ENCODE measurements at places on chromosomes 12 and 14. TPM values are rescaled to one million over a fixed set of nuclear protein-coding genes. Genes with fewer than 3 reads are reported as not detected.

DNA sequence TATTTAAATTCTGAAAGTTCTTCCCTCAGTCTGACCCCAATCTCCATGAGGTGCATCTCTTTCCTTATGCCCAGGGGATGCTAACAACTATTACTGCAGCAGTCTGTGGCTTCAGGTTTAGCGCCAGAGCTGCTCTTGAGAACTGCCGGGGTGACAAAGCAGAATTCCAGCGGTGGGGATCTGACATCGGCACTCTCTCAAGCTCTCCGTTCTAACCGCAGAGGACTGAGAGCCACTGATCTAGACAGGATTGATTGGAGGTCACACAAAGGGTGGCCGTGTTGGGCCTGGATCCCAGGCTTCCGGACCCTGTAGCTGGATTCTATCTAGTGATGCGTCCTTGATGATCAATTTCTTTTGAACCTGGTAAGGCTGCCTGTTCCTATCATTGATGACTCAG lies 155.6 kb upstream of the TMEM132C start:
- DNase-seq: no peak

GRCh38 chr14:71221119-71221518 lies 313.9 kb downstream of the PCNX1 start:
- no peak for DNase-seq

DNA sequence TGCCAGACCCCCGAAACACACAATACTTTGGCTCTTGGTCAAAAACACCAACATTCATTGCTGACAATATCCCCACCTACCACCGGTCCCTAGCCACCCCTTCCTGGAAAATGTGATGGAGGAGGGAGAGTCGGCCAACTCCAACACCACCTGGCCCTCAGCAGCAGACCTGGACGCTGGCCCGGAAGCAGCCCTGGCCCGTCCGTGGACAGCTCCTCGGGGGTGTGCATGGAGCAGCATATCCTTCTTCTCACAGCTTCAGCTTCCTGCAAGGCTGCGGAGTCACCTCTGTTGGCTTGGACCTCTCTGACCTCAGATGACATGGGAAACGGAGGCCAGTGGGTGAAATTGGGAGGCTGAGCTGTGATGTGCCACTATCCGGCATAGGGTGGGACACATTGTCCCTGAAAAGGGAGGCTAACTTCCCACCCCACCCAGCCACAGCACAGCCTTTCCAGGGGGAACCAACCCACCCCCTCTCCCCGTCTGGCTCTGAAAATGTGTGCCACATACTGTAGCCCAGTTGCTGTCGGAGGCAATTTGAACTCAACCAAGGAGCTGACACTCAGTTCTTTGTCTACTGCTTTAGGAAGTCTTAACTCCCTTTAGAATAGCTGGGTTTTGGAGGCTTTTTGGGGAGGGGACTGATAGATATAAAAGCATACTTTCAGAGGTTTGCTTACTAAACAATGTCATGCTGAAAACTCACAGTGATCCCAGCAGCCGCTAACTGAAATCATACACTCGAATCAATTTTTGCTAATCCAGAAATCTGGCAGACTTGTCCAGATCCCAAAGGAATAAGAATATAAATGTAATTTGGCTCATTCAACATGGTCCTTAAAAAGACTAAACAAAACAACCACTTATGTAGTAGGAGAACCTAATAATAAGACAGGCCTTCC lies 43.1 kb upstream of the LTA4H start:
- DNase-seq: no peak

DNA sequence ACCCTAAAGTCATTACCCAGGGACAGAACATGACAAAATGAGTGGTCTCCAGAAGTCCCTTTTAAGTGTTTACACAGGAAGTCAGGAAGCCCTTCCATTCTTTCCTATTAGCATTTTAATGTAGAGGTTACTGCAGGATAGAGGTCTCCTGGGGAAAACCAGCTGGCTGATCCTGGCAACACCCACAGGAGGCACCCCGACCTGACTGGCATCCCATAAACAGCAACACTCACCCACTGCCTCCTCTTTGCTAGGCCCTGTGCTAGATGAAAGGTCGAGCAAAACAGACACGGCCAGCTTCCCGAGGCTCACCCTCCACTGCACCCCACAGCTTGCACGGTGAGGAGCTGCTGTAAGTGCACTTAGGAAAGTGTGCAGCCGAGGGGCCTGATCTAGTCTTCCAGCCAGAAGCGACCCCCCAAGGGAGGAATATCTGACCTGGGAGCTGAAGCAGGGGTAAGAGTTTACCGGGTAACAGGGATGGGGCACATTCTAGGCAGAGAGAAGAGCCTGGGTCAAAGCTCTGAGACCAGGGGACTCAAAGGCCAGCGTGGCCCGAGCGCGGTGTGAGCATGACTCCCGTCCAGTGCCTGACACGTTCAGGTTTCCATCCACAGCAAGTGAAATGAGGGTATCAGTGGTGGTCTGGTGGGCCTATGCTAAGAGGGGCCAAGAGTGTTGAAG lies 9.0 kb downstream of the DAZAP2 start:
- DNase-seq: no peak

- no peak for DNase-seq
Observed at GRCh38 chr14:104972301-104973134, 5.7 kb downstream of the AHNAK2 start.

DNA sequence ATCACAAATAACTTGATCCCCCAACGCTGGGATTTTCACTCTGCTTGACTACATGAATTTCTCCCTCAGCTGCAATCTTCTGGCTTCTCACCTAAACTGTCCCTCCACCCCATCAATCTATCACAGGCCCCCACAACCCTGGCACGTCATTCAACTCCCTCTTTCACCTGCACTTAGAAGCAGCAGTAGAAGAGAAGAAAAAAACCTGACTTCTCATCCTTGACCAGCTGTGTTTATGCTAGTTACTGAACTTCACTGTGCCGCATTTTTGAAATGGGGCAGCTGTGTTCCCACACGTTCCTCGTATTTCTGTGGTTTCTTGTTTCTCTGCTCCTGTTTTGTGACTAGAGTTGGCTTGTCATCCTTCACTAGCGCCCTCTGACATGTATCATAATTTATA lies 35.0 kb downstream of the ITPR2 start:
- no peak for DNase-seq

DNA sequence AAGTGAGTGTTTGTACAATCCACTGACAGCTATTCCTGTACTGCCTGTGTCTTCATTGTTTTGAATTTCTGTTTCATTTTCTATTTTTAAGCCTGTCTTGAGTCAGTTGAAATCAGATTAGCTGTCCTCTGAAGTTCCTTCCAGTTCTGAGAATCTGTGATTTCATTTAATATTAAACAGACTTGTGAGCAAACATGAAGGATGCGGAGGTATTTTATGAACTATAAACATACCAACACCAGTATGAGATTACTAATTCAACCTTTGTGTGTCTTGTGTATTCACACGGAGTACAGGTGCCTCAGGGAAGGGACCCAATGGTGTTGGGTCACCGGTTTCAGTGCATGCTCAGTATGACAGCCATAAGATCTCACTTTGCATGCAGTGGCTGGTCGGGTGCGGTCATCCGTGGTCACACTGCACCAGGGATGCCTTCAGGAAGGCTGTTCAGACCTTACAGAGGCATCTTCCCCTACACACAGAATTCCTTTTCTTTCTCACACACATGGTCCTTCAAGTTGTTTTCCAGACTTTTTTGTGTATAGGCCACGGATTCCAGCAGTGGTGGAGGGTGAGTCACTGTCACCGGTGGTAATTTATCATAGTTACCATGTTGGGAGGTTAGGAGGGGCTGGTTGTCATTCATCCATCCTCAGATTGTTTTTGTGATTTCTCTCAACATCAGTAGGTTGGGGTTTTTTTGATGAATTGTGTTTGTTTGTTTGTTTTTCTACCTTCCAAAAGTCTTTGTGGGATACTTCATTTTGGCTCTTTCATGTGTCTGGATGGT lies 103.0 kb upstream of the SFSWAP start:
- DNase-seq: peak; percentile 72

Gene PPP4R4
- total RNA-seq: 3.1 TPM
